GM23338 (cell line): ENCODE measurements at places on chromosomes 7 and 10. TPM values are rescaled to one million over a fixed set of nuclear protein-coding genes. Genes with fewer than 3 reads are reported as not detected.

BET1 gene
- total RNA-seq, result 35.7 and 42.2 TPM in 2 replicates

ELOVL3 gene
- total RNA-seq, result 0.59 TPM in 1 of 2 replicates, not detected in the other

GRCh38 chr10:122548407-122549085, 12.0 kb upstream of the DMBT1 start:
- no peaks in the 10 kb centered on the region for H3K4me1 ChIP-seq
- no peak overlapping the region for H3K27ac ChIP-seq
- H3K27me3 ChIP-seq, result no peaks in the 10 kb centered on the region
- no peaks in the 10 kb centered on the region for H3K36me3 ChIP-seq
- no peak for DNase-seq

DNA sequence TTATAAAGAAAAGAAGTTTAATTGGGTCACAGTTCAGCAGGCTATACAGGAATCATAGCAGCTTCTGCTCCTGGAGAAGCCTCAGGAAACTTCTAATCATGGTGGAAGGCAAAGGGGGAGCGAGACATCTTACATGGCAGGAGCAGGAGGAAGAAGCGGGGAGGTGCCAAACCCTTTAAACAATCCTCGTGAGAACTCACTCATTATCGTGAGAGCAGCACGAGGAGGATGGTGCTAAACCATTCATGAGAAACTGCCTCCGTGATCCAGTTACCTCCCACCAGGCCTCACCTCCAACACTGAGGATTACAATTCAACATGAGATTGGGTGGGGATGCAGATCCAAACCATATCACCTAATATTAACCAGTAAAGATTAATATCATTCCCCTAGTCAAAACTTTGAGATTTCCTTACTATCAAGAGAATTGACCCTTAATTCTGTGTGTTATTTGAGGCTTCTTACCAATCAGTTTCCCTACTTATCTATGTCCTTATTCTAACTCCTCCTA, 1.6 kb upstream of the SMO start:
- H3K4me3 ChIP-seq, result peak overlapping the region; percentile 98; the same call in 1 of the 2 replicates
- peaks cover 25% of the 10 kb centered on the region for H3K4me1 ChIP-seq
- H3K27me3 ChIP-seq, result peaks cover 28% of the 10 kb centered on the region
- H3K36me3 ChIP-seq, result no peaks in the 10 kb centered on the region
- no peak overlapping the region for H3K27ac ChIP-seq
- DNase-seq, result no peak

DNA sequence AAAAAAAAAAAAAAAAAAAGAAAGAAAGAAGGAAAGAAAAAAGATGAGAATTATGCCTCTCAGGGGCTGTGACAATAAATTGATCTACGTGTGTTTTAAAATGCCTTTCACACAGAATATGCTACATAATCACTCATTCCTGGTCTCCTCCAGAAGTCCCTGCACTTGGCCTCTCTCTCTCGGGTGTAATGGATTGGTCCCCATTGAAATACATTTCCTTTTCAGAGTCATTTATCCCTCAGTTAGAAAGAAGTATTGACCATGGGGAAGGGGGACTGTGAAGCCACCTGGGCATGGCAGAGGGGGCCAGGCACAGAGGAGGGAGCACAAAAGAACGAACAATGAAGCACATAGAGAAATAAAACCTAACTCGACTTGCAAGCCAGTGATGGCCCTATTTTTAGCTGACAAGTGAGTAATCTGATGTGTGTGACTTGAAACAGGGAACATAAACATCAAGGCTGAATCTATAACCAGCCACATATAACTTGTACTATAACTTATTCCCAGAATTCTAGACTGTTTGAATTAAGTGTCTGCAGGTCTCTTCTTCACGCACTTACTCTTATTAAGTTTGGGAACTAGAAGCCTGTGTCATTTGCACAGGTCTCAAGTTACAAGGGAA, 490.8 kb downstream of the KCNMA1 start:
- peaks cover 26% of the 10 kb centered on the region for H3K4me1 ChIP-seq
- H3K27ac ChIP-seq, result no peak overlapping the region
- H3K27me3 ChIP-seq, result no peaks in the 10 kb centered on the region
- H3K36me3 ChIP-seq, result no peaks in the 10 kb centered on the region
- no peak for DNase-seq

- H3K36me3 ChIP-seq, result no peaks in the 10 kb centered on the region
- no peak overlapping the region for H3K27ac ChIP-seq
- H3K27me3 ChIP-seq, result peaks cover 80% of the 10 kb centered on the region
- peak overlapping the region; percentile 73 for H3K4me3 ChIP-seq
- DNase-seq, result peak; percentile 75
Observed at GRCh38 chr7:149772241-149772955, 990 bp downstream of the ZNF467 start.

CTAGE4 gene
- total RNA-seq, result 3.4 and 10.1 TPM in 2 replicates

CLRN3 gene
- total RNA-seq, result not detected in 2 replicates

- no peak overlapping the region for H3K4me3 ChIP-seq
- DNase-seq, result peak; percentile 26
- H3K4me1 ChIP-seq, result no peaks in the 10 kb centered on the region; the same call in 1 of the 2 replicates
- H3K27ac ChIP-seq, result no peak overlapping the region
Observed at GRCh38 chr10:63866747-63867140, 345.5 kb downstream of the REEP3 start.

DNA sequence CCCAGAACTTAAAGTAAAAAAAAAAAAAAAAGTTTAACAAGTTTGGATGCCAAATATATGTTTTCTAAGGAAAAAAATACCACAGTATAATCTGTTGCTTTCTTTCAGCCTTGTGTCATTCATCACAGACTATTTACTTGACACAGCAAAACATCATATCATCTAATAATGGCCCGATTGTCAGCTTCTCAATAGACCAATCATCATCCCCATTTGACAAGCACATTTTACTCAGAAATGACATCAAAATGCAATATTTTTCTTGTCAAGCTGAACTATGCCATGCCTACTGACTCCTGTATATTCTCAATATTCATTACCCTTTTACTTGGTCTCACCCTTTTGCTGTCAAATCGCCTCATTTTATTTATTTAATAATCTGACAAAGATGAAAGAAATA, 249.7 kb downstream of the NRG3 start:
- H3K27ac ChIP-seq, result no peak overlapping the region
- no peaks in the 10 kb centered on the region for H3K4me1 ChIP-seq
- H3K27me3 ChIP-seq, result no peaks in the 10 kb centered on the region
- no peak for DNase-seq

- DNase-seq, result no peak
- no peak overlapping the region for H3K27ac ChIP-seq
- no peaks in the 10 kb centered on the region for H3K27me3 ChIP-seq
- no peaks in the 10 kb centered on the region for H3K36me3 ChIP-seq
- H3K4me3 ChIP-seq, result no peak overlapping the region
Observed at GRCh38 chr10:47418966-47419365, 34.9 kb upstream of the ZNF488 start.

DNA sequence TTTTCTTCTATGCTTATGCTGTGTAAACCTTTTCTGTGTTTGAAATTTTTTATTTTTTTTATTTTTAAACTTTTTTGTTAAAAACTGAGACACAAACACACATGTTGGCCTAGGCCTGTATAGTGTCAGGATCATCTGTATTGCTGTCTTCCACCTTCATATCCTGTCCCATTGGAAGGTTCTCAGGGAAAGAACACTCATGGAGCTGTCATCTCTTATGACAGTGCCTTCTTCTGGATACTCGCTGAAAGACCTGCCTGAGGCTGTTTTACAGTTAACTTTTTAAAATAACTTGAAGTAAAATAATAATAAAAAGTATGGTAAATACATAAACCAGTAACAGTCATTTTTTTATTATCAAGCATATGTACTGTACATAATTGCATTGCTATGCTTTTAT, 34.1 kb downstream of the CREM start:
- DNase-seq, result no peak
- no peaks in the 10 kb centered on the region for H3K27me3 ChIP-seq
- no peaks in the 10 kb centered on the region for H3K4me1 ChIP-seq
- no peaks in the 10 kb centered on the region; the same call in 1 of the 2 replicates for H3K36me3 ChIP-seq

DNA sequence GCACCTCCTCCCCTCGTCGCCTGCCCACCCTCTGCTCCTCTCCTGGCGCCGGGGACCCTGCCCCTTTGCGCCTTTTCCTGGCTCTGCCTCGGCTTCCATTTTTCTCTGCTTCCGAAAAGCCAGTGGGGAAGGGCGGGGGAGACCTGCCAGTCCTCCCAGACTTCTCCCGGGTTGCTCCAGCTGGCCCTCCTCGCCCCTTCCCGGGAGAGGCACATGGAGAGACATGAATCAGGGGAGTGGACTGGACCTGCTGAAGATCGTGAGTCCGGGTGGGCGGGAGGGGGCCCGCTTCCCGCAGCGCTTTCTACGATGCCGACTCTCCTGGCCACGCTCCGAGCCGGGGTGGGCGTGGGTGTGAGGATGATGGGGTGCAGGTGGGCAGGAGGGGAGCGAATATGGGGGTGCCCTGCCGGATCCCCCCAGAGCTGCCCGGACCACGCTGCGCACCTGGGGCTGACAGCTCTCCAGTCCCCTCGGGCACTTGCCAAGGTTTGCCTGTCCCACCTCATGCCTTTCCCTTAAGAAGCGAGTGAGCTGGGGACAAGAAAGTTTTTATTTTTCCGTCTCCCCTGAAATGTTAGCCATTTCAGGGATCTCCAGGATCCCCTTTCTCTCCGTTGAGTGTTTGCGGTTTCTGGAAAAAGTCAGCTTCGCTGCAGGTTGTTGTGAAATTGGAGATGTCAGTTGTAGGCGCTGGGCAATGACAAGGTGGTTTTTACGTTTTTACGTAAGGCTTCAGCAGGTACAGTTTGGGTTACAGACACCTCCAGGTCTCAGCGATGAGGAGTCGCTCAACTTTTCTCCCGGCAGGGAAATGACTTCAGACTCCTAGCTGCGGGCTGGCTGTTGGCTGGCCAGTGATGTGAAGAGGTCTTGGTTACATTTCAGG, 977 bp downstream of the CACNB2 start:
- no peaks in the 10 kb centered on the region; the same call in 1 of the 2 replicates for H3K36me3 ChIP-seq
- peaks cover 32% of the 10 kb centered on the region for H3K27me3 ChIP-seq
- H3K4me3 ChIP-seq, result peak overlapping the region; percentile 87
- peak; percentile 57 for DNase-seq
- H3K4me1 ChIP-seq, result peaks cover 24% of the 10 kb centered on the region

DNA sequence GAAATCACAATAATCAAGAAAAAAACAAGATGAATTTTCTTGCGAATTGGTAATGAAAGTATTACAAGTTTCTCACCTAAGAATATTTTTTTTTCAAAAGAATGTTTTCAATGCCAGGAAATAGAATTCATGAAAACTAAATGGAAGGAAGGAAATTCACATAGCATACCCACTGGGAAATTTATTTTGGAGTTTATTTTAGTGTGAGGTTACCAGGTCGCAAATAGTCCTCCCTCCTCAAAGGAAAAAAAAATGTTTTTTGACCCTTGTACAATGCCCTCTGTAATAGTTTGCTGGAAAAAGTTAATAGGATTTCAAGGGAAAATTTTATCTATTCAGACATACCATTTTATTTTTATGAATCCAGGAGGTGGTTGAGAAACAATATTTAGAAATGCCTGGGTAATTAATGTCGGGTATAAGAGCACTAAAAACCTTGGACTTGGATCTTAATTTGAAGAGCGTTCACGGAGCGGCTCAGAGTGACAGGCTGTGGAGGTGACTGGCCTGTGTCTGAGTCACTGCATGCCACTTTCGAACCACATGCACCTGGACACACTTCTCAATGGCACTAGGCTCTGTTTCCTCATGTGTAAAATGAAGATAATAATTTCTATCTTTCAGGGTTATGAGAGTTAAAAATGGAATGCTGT, 28.2 kb downstream of the CUBN start:
- no peaks in the 10 kb centered on the region for H3K4me1 ChIP-seq
- no peak for DNase-seq
- H3K27ac ChIP-seq, result no peak overlapping the region
- H3K4me3 ChIP-seq, result no peak overlapping the region
